ENCODE measurements at places on chromosomes 5 and 9.

- no peak for DNase-seq
These were observed 176.2 kb downstream of the DMRTA1 start for GRCh38 chr9:22622815-22623214.

DNA sequence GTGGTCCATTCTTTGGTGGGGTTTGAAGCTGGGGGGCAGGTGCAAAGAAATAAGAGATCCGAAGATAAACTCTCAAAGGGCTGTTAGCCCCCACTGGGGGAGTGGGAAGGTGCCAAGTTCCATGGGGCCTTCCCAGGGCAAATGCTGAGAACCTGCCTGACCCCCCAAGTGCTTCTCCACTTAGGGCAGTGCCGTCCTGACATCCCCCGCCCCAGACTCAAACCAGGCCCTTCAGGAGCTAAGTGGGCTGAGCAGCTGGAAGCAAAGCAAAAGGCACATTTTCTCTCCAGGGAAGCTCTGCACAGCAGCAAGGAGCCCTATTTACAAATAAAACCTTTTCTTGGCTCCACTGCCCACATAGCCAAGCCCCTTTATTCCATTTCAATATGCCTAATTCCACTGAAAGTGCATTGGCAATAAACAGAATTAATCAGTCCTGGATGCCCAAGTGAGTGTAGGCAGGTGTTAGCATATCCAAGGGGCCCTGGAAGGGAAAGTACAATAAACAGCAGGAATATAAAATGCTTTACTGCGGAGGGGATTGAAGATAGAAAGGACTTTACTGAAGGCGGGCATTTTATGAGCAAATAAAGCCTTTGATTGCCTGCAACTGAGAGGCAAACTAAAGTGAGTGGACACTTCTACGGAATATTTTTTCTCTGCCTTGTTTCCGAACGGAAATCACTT is 44.6 kb downstream of the WHRN start:
- DNase-seq, result no peak

DNA sequence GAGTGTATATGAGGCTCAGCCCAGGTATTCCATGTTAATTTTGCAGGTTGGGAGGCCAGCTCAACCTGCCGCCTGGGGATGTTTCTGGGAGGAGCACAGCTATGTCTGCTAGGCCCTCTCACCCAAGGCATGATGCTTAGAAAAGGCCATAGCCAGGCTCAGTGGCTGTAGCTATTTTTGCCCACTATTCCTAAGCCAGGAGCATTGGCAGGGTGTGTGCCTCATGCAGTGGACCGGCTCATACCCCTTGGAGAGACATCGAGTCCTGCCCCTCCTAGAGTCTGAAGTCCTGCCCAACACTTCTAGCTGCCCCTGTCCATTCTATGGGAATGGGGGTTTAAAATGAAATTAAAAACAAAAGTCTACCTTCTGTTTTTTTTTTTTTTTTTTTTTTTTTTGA is 22.3 kb downstream of the ADCY2 start:
- DNase-seq, result no peak

DNA sequence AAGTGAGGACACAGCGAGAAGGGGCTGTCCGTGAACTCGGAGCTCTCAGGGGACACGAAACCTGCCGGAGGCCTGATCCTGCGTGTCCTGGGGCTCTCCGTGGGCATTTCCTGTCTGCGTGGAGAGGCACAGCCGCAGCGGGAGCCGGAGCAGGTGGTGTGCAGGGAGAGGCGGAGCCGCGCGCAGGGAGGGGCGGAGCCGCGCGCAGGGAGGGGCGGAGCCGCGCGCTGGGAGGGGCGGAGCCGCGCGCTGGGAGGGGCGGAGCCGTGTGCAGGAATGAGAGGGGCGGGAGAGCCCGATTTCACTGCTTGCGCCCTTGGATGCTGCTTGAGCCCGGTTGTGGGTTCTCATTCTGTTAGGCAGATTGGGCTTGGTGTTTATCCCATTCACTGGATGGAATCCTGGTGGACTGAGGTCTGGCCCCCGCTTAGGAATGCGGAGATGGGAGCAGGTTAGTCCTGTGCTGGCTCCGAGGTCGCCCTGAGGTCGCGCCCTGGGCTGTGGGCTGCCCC is 26.7 kb downstream of the NDUFS6 start:
- DNase-seq, result peak; percentile 19

DNA sequence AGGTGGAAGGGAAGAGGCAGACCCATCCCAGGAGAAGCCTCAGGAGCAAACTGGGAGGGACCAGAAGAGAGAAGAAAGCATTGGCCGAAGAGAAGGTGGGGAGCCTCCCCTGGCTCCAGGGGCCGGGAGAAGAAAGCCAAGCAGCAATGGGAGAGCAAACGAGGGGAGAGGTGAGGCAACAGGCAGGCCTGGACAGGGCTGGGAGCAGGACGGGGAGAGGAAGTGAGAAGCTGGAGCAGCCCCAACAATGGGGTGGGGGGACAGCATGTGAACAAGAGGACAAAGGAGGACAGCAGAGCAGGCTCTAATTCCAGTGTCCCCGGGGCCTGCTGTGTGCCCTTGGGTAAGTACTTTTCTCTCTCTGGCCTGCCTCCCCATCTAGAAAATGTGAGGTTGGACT is 115.3 kb downstream of the PSD2 start:
- no peak for DNase-seq

DNA sequence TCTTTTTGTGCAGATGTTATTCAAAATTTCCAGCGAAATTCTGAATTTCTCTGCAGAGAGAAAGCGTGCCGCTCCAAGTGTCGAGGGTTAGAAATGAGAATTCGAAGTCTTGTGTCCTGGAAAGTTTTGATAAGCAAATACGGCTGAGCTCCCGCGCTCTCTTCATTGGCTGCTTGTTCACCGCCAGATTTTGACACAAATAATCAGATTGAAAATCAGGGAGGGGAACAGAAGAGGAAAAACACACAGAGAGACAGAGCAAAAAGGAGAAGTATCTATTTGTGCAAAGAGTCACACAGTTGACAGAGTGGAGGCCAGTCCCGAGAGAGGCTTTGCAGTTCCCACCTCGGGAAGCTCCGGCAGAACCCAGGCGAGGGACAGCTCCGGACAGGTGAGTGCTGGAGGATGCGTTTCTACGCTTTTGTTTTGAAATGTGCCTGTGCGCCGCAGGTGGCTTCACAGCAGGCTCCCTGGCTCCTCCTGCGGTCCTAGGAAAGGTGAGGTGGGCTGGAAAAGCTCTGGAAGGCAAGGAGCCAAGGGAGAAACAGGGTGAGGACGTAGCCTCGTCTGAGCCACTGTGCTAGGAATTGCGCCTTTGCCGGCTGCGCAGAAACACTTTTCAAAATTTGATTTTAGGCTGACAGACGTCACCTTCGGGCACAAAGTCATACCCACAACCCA is at the start of gene GFI1B:
TSS of gene GFI1B (plus strand) at position 244 of the 681 bp plus-strand sequence. CDS start 7,985 bp downstream, outside the sequence.
- DNase-seq, result no peak

DNA sequence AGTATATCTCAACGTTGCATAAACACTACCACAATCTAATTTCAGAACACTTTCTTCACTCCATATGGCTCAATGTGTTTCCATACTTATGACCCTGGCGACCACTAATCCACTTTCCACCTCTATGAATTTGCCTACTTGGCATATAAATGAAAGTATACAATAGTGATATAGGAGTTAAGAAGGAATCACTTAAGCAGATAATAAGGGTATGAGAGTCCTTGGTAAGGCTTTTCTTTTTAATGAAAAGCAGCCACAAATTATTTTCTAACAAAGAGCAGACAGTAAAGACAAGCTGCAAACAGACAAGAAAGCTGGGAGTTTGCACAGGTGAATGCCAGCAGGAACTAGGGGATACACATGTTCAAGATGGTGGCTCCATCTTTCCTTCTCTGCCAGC is 615.1 kb upstream of the NUDT12 start:
- DNase-seq, result no peak

GRCh38 chr5:153565822-153566221 is 75.4 kb downstream of the GRIA1 start:
- no peak for DNase-seq

- DNase-seq, result peak; percentile 42
These were observed 29.0 kb downstream of the ADRB2 start for GRCh38 chr5:148855249-148856008.

DNA sequence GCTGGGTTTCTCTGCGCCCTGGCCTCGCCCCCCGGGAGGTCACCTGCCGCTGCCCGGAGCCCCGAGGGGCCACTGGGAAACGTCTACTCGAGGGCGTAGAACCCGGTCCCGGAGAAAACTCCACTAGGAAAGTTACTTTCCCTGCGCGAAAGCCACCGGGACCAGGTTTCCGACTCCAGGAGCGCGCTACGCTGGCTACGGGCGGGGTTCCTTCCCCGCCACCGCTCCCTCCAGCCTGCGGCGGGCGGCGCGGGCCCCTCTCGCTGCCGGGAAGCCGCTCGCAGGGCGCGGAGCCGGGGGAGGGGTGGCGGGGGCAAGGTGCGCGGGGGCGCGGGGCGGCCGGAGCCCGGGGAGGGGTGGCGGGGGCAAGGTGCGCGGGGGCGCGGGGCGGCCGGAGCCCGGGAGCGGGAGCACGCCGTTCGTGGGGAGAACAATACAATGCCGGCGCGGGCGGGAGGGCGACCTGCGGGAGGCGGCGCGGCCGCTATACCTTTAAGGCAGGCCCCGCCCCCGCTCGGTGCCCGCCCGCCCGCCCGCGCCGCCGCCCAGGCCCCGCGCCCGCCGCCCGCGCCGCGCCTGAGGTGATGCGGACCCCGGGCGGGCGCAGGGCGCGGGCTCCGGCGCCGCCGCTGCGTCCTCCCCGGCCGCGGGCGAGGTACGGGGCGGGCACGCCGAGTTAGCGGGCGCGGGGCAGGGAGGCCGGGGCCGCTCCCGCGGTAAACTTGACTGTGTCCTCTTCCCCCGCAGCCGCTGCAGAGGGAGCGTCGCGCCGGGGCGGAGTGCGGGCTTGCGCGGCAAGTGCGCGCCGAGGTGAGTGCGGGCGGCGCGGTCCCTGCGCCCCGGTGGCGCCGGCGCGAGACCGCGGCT is 278.1 kb downstream of the AOPEP start:
- peak; percentile 5 for DNase-seq

GRCh38 chr5:539469-540070 is 15.3 kb upstream of the SLC9A3 start:
- no peak for DNase-seq

DNA sequence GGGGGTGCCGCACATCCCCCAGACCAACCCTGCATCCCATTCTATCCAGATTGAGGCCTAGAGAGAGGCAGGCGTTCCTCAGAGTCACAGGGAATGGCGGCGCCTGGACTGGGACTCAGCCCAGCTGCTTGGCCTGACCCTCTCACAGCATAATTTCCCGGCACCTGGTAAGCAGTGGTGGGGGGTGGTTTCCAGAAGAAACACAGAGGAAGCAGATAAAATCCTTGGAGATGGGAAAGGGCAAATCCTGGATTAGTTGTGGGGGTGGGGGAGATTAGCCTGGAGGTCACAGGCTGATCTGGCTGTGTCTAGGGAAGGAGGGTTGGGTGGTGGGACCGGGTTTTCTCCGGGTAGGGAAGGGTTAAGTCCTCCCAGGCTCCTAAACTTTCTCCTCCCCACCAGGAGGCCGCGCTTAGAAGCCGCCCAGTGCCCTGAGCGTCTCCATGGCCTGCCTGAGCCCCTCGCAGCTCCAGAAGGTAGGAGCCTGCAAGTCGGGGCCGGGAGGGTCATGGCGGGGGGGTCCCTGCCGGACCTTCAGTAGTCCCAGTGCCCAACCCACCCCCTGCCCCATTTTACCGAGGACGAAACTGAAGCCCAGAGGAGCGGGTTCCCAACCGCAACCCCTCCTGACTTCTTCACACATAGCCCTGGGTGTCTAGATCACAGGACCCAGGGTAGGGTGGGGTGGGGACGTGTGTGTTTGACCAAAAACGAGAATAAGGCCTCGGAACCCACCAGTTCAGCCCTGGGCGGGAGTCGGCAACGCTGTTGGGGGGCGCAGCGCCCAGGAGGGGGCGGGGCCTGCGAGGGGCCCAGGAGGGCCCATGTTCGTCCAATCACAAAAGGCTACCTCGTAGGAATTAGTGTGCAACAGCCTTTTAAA is 1.3 kb downstream of the PHYHD1 start:
- no peak for DNase-seq

- no peak for DNase-seq
These were observed 53.4 kb downstream of the GNAQ start for GRCh38 chr9:77978086-77978781.

GRCh38 chr5:102716017-102716416 is 39.1 kb upstream of the PAM start:
- DNase-seq, result no peak

GRCh38 chr5:135745897-135746500 is 88.5 kb upstream of the SLC25A48 start:
- DNase-seq, result no peak

GRCh38 chr9:80144856-80145255 is 573.1 kb downstream of the TLE4 start:
- no peak for DNase-seq

GRCh38 chr5:95883185-95884016 is 60.9 kb upstream of the GLRX start:
- no peak for DNase-seq

DNA sequence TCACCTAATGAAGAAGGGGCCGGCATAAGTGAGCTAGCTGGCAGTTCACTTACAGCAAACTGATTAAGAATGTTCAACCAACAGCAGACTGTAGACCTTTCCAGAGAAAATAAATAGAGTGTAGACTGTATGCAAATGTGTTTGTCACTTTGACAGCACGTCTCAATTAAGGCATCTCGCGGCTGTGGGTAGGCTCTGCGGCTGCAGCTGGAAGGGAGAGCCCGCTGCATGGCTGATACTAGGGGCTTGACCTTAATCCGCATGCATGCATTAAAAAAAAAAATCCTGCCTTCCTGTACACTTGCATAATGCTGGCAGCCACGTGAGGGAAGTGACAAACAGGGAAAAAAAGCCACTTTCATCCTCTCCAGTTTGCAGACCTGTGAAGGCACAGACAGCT is 82.3 kb downstream of the CRB2 start:
- DNase-seq, result no peak

DNA sequence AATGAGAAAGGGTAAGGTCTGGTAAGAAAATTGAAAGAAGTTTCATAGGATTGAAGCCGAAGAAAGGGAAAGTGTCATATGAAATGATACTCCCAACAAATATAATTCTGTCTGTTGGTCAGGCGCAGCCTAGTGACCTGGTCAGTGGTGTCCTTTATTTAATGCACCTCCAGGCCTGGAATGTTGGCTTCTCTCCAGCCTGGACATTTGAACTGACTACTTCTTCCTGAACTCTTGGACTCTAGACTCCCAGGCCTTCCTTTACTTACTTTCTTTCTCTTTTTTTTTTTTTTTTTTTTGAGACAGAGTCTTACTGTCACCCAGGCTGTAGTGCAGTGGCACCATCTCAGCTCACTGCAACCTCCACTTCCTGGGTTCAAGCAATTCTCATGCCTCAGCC is 1381.5 kb upstream of the WWC1 start:
- DNase-seq, result no peak

- no peak for DNase-seq
These were observed 95.6 kb downstream of the GNAQ start for GRCh38 chr9:77935974-77936373.

DNA sequence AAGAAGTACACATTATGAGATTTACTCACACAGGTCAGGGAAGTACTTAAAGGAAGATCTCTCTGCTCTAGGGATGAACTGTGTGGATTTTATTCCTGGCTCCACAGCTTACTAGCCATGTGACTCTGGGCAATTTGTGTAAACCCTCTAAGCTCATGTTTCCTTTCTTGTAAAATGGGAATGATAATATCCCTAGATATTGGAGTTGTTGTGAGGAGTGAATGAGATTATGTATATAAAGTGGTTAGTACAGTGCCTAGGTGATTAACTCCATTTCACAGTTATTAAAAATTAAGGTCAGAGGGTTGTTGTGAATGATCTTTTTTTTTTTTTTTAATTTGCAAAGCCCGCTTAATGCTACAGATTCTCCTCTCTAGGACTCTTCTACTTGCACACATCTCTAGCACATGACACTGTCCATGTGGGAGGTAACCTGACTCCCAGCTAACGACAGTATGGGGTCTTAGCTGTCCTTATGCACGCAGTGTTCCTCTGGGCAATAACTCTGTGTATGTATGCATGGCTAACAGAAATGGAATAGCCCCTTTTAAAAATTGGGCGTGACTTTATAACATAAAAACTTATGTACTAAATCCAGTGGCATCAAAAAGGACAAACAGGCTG is 23.9 kb upstream of the MYOT start:
- no peak for DNase-seq

Data from CD4-positive, alpha-beta T cell treated with Interleukin-6 at 100 ng/mL for 8 hours (primary cell).